ENCODE measurements at places on chromosomes 13 and 19.

- DNase-seq, result no peak
Observed at GRCh38 chr13:20585371-20585770, 18.4 kb downstream of the IFT88 start.

- no peak for DNase-seq
Observed at GRCh38 chr19:32238076-32238475, 107.3 kb upstream of the ZNF507 start.

DNA sequence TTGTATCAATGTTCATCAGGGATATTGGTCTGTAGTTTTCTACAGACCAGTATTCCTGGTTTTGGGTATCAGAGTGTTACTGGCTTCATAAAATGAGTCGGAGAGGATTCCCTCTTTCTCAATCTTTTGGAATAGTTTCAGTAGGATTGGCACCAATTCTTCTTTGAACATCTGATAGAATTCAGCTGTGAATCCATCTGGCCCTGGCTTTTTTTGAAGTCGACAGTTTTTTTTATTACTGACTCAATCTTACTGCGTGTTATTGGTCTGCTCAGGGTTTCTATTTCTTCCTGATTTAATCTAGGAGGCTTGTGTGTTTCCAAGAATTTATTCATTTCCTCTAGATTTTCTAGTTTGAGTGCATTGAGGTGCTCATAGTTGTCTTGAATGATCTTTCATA, 11.4 kb downstream of the TEX26 start:
- no peak for DNase-seq

DNA sequence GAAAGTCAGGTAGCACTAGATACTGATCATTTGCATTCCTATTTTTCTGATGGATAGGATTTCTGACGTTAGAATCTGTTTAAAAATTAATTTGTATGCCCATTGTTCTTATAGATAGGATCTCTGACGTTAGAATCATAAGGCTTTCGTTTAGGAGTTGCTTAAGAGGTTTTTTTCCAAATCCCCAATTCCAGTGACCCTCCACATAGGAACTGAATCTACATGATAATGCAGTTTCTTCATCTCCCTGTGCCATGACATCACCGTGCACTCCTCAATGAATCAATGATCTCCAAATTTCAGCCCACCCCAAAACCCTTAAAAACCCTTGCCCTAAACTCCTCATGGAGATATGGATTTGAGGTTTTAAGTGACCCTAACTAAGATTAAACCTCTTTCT, 87.2 kb downstream of the RXFP2 start:
- no peak for DNase-seq

DNA sequence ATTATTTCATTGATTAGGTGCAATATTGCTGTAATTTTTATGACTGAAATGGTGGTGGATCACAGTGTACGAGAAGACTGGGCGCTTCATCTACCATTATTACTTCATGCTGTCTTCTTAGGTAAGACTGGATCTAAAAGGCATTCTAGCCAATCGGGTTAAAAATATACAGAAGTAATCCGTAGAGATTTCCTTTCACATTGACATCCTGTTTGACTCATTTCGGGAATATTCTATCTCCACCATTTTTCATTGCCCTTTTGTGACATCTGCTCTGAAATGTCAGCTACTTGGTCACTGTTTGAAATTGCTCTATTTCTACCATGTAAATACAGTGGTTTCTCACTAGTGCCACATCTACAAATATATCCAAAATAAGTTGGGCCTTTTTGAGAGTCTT, 90.2 kb downstream of the ZAR1L start:
- DNase-seq, result no peak

DNA sequence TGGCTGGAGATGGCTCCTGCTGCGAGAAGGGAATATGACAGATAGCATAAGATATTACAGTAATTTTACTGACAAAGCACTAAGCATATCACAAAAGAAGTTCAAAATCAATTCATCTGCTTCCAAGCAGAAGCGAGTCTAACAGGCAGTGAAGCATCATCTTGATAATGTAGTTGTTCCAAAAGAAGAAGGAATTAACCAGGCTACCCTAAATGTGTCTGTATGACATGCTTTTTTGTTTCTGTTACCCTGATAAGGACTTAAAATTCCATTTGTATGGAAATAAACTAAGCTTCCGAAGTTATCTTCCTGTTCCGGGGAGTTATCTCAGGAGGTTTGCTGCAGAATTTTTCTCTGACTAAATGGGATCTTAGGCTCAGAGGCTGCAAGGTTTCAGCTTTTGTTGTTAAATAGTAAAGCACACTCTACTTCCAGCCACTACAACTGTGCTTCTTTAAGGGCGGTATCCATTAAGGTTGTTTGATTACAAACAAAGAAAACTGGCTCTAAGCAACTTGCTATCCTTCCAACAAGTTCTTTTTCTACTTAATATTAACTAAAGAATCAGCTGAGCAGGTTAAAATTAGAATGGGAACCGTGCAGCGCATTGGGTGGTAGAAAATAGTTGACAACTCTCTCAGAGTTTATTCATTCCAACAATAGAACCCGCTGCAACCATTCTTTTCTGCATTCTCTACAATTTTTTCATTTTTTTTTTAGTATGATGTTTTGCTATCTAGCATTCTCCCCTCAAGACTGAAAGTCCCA, 607.3 kb downstream of the UQCRFS1 start:
- no peak for DNase-seq

DNA sequence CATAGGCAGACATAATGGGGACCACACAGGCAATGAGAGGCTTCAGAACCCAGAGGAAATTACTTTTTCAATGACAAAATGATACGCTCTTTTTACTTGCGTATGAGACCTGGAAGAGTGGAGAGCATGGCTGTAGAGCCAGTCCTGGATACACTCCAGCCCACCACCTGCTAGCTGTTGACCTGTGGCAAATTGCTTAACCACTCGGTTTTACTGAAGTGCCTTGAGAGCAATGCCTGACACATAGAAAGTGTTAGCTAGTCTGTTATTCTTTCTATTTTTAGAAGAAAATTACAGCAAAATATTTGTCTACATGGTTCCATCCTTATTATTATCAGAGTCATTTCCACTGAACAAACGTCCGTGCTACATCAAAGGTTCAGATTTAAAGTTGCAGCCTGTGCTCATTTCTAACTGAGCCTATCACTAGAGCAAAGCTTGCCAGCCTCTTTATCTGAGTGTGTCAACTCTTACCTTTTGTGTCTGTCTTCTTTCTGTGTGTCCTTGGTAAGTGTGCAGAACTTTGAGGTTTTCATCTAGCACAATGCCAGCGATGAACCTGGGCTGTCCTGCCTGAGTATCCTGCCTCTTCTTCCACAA, 9.6 kb upstream of the GPR183 start:
- no peak for DNase-seq

GRCh38 chr19:33132021-33132420, at the start of gene WDR88:
Gene WDR88, plus strand, starts transcription at chr19:33132114. Its CDS starts 56 bp downstream, at chr19:33132170.
- no peak for DNase-seq

DNA sequence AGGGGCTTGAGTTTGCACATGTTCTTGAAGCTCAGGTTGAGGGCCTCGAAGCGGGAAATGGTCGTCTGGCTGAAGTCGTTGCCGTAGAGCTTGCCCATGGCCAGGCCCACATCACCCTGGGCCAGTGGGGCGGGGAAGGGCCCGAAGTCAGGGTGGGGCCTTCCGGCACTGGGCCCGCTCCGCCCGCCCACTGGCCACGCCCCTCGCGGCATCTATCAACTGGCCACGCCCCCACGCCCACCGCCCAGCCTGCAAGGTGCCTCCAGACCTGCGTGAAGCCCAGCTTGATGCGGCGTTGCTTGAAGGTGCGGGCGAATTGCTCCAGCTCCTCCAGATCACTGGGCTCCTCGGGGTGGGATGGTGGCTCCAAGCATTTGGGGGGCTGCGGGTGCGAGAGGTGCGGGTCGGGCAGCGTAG, 19.9 kb downstream of the ZNF574 start:
- DNase-seq, result no peak

DNA sequence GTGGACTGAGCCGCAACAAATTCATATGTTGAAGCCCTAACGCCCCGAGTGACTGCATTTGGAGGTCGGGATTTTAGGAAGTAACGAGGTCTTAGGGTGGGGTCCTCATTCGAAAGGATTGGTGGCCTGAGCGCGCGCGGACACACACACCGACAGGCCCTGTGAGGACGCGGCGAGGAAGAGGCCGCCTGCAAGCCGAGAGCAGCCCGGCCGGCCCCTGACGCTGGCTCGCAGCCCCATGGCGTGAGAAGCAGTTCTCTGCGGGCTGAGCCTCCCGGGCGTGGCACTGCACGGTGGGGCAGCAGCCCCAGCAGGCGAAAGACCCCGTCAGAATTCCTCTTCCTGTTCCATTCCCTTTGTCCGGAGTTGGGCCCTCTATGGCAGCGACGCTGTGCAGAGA, 131.2 kb downstream of the CRYL1 start:
- no peak for DNase-seq

- DNase-seq, result no peak
Observed at GRCh38 chr19:41548954-41549688, 26.8 kb upstream of the CEACAM21 start.

GRCh38 chr13:91155512-91156114, 191.9 kb upstream of the MIR17HG start:
- DNase-seq, result peak; percentile 17

DNA sequence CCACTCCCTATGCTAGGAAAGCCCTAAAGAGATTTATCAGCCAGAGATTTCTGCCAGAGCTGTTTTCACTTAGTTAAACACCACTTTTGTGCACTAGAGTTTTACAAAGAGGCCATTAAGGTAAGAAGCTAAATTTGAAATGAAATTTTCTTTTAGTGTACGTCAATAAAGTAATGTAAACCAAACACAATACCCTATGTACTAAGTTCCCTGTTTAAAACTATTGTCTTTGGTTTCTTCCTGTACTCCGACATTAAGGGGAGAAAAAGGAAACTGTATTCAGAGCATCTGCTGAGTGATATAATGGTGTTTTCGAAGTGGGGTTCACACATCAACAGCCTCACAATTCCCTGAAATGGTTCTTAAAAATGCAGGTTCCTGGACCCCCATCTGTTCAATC, 40.7 kb upstream of the STARD13 start:
- no peak for DNase-seq

DNA sequence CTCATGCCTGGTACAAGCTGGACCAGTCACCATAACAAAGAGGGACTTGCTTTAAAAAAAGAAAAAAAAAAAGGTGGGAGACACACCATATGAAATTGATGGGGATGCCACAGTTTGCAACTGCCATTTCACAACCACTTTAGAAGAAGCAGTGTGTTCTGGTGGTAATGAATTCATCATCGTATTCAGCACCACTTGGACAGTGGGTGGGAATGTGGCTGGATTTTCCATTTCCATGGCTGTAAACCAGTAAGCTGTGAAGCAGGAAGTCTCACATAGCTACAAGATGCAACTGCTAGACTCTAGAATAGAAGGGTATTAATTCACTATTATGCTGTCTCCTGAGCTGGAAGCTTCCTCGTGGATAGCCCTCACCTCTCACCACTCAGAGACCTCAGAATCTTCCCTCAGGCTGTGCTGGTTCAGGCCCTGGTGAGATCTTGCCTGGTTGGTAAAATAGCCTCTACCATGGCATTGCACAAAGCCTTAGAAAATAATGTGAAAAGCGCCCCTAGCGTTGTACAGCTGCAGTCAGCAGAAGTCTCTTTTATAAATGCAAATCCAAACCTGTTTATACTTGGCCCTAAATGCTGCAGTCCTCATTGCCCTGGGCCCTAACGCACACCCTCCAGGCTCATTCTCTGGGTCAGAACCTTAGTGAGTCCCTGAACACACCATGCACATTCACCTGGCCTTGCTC, 150.7 kb downstream of the KCTD15 start:
- no peak for DNase-seq

GRCh38 chr13:43046259-43046658, 22.9 kb downstream of the DNAJC15 start:
- DNase-seq, result no peak

DNA sequence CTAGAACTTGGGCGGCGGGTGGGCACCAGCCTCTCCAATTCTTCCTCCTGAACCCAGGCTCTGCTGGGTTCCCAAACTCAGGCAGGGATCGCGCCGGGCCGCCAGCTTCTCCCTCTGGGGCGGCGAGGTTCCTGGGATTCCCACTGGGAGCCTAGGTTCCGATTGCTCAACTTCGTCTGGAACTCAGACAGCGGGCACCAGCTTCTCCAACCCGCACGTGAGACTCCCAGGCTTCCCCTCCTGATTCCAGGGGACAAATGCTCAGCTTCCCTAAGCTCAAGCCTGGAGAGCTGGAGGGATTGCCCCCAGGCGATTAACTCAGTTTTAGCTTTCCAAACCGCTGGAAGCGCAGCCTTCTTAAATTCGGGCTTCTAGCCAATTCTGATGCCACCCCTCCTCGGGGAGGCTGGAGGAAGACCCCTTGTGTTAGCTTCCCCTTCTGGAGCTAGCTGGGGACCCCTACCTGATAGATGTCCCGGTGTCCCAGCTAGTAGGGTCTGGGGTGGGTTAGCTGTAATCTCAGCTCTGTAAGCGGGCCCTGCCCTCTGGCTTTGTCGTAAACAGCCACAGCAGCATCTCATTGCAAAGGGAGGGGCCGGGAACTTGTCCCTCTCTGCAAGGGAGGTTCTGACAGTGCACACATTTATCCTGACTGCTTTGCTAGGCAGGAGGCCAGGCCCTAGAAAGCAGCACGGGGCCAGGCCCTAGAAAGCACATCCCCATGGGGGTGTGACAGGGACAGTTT, 671 bp downstream of the MCOLN1 start:
- no peak for DNase-seq

DNA sequence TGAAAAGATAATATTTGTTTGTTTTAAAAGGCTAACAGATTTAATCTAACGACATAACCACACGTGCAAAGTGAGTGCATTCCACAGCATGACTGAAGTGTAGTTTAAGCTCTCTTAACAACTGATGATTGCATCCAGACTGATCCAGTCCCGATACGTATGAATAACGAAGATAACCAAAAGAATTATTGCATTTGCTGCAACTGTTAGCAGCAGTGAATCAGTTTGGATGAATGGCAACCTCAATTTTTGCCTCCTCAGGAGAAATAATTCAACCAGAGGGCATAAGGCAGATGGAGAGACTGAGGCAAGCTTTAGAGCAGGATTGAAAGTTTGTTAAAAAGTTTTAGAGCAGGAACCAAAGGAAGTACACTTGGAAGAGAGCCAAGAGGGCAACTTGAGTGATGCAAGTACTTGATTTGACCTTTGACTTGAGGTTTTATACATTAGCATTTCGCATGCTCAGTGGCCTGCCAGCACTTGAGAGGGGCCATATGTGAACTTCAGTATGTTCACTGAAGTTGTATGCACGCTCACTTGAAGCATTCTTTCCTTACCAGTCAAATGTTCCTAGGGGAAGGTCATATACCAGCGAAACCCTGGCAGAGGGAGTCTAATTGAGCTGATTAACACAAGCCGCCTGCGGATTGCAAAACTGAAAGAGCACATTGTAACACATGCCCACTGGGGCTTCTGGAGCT, 835.0 kb upstream of the PCDH20 start:
- no peak for DNase-seq
